ENCODE measurements at places on chromosomes 2 and 18.

DNA sequence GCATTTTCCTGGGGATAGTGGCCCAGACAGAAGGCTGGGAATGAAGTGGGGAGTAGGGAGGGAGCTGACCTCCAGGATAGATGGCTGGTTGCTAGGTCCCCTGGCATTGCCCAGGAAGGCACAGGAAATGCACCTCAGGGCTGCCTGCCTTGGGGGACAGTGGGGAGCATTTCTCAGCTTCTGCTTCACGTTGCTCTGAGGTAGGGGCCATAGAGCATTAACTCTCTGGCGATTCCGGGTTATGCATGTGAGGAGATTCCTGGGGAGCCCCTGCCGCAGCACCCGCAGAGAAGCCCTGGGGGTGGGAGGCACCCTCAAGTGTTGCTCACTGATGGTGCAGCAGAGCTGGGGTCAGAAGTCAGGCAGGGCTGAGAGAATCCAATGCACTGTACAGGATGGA is 256.5 kb downstream of the CYP26B1 start:
- DNase-seq, result no peak

GRCh38 chr2:11406958-11407381 is 59.0 kb downstream of the E2F6 start:
- no peak for DNase-seq

DNA sequence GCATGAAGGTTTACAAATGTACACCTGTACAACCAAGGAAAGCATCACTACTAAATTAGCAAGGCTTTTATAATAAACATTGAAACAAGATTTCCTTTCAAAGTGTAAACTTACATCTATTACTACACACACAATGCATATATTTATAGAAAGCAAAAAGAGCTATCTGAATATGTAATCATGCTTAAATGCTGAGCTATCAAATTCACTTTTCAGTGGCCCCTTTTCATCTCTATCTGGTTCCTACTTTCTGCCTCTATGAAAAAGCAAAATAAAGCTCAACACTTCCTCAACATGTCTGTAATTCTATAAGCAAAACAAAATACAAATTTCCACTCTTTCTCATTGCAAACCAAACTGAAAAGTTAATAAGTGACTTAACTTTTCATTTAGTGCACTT is 25.5 kb upstream of the SDC1 start:
- DNase-seq, result no peak

DNA sequence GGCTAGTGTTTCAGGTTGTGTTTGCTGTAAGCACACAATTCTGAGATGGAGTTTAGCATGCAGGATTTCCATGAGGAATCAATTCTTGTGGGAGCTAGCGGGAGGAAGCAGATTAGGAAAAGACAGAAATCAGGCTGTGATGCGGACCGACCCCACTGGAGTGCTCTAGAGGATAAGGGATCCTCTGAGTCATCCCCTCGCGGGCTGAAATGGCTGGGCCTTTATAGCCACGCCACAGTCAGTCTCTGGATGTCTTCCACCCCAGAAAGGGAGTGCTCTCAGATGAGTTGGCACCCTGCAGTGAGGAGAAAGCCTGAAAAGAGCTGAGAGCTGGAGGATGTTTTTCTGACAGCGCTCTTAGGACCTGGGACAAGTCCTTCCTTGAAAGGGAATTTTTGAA is 102.4 kb downstream of the GALNT3 start:
- no peak for DNase-seq

DNA sequence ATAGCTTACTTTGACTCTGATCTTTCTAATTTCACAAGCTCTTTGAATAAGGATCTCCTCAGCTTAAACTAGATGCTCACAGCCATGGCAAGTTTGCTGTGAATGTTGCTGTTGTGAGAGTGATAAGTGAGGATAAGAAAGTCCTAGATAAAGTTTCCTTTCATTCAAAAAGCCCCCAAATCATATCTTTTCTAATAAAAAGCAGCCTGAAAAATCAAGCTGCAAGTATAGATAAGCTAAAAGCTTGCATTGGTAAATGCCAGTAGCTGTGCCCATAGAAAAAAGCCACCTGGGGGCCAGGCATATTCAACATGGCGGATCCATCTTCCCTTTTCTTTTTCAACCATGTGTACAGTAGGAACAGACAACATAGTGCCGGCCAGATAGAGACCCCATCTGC is 4.3 kb downstream of the NLRC4 start:
- no peak for DNase-seq

GRCh38 chr2:9053534-9053931 is 50.0 kb upstream of the MBOAT2 start:
- no peak for DNase-seq

DNA sequence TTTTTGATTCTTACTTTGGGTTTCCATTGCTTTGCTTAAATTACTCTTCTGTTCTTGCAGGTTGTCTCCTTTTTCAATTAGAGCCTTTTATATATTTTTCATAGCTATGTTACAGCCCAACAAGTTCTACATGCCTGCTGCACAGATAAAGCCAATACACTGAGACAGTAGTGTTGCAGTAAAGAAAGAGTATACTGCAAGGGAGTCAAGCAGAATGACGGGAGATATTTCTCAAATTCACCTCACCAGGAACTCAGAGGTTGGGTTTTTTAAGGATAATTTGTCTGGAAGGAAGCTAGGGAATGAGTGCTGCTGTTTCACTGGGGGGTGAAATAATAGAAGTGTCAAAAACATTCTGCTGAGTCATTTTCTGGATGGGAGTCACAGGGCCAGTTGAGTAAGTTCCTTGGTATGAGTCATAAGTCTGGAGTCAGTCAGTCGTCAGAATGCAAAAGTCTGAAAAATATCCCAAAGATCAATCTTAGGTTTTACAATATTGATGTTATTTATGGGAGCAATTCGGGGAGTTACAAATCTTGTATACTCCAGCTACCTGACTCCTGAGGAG is 193.0 kb upstream of the RGPD4 start:
- no peak for DNase-seq

DNA sequence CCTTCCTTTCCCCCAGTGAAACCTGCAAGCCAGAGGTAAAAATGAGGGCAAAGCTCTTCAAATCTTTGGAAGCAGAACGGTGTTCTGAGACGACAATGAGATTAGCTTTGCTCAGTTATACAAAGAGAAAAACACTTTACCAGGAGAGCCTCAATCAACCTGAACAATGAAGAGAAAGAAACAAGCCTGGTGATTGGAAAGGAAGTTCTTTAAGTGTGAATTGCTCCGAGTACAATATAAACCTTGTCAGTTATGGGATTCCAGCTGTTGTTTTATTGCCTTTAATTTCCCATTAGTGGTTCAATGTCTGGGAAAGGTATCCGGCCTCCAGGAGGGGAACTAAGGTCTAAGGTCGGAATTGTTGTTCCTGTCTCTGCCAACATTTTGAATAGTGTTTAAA is 901.6 kb downstream of the EPHA4 start:
- no peak for DNase-seq

- DNase-seq, result no peak
These were observed 764.8 kb downstream of the RNF144A start for GRCh38 chr2:7681881-7682461.

DNA sequence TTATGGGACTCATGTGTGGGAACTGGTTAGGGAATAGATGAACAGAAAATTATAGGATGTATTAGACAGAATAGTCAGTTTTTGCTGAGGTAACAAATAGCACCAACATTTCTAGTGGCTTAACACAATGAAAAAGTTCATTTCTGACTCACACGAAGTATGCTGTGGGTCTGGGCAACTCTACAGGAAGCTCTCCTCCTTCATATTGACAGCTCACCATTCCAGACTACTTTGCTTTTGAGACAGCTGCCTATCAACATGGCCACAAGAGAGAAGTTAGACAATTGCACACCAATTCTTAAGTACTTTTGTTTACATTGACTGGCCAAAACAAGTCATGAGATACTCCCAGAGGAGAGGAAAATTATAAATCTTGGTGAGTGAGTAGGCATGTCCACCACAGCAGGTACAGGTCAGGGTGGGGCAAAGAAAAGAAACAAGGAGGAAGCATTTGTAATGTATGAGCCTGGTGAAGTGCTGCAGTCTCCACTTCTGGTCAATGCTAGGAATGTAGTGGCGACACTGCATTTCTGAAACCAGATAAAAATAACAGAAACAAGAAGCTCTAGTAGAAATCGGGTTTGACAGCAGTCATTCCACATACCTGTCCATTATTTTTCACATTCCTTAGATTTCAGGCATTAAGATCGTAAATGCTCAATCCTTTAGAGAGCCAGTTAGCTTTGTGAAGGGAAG is 141.6 kb downstream of the ICOS start:
- no peak for DNase-seq

GRCh38 chr2:74333175-74333574 is 10.0 kb downstream of the SLC4A5 start:
- DNase-seq, result no peak

GRCh38 chr2:144453486-144454158 is 66.3 kb downstream of the ZEB2 start:
- DNase-seq, result no peak

GRCh38 chr2:98944775-98945174 is 8.8 kb upstream of the CRACDL start:
- no peak for DNase-seq

DNA sequence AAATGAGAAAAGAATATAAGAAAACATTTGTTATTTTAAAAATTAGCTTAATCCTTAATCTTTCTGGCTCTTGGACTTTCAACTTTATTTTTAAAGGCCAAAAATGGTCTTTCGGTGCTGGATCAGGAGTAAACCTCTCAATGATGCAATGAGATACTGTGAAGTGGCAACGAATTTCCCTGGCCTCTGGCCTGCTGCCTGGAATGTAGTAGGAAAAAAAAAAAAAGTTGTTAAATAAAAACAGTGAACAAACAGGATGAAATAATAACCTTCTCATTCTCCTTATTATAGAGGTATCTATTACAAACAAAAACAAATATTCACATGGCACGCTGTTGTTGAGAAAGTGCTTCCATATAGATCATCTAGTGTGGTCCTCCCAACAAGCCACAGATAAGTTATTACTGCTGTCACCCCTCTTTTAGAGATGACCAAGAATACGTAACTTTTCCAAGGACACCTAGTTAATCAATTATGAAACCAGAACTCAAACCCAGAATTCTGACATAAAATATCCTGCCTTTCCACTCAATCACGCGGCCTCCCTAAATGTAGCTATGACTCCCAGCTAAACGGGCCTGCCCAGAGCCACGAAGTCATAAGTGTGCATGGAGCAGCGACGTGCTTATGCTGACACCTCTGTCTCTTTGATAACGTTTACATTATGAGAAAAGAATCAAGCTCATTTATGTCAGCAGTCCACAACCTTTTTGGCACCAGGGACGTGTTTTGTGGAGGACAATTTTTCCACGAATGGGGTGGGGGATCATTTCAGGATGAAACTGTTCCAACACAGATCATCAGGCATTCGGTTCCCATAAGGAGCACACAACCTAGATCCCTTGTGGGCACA is 170.9 kb downstream of the BCL2 start:
- DNase-seq, result no peak

DNA sequence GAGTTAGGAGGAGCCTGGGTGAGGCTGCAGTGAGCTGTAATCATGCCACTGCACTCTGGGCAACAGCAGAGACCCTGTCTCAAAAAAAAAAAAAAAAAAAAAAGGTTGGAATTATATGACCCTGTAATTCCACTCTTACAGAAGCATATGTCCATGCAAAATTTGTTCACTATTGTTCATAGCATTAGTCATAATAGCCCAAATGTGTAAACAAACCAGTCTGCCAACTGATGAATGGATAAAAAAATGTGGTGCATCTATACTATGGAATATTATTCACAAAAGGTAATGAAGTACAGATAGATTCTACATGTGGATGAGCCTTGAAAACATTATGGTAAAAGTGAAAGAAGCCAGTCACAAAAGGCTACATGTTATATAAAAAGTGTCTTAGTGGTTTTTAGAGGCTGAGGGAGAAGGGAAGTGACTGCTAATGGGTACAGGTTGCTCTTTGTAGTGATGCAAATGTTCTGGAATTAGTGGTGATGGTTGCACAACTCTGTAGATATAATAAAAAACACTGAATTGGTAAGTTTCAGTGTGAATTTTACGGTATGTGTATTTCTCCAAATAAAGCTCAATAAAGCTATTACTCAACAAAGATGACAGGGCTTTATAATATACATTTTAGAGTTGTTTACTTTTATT is 9.4 kb downstream of the COA5 start:
- no peak for DNase-seq

GRCh38 chr2:225112362-225113126 is 70.3 kb upstream of the DOCK10 start:
- no peak for DNase-seq

GRCh38 chr2:33484042-33484621 is 7.7 kb downstream of the RASGRP3 start:
- DNase-seq, result no peak

DNA sequence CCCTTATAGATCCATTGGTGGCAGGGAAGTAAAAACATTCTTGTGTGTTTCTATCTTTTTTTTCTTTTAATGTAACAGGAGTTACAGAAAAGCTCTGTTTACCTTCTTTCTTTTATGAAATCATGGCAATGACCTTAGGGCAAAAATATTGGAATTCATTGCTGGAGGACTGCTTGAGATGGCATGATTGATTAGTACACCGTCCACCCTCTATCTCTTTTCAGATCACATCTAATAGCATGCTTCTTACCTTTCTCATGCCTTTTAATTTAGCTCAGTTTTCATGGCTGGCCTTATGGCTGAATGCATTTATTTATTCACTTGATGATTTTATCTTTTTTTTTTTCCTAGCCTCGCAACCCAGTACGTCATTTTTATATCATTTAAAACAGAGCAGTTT is 177.6 kb upstream of the CDH20 start:
- no peak for DNase-seq

- no peak for DNase-seq
These were observed 57.2 kb downstream of the COBLL1 start for GRCh38 chr2:164784376-164784775.

- DNase-seq, result no peak
These were observed 14.3 kb downstream of the SLC25A52 start for GRCh38 chr18:31746396-31746795.

DNA sequence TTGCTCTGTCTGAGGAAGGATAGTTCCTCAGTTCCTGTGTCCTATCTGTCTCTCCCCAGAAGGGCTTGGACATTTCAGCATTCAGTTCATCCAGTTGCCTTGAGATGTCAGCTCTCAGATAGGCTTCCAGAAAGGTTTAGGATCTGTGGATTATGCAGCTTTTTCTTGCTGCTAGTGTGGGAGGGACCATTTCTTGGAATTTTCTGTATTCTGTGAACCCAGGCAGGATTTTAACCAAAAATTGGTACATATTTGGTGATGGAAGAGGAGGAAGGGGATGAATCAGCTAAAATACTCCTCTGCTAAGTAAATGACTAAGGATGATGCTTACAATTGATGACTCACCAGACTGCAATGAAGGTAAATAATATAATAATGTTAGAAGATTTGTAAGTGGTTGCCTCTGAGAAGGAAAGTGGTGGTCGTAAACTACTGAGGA is 58.6 kb upstream of the DOCK10 start:
- DNase-seq, result no peak

GRCh38 chr2:106970471-106971261 is 84.7 kb upstream of the ST6GAL2 start:
- no peak for DNase-seq

- no peak for DNase-seq
These were observed 41.3 kb downstream of the BCL2L11 start for GRCh38 chr2:111161971-111162370.

- DNase-seq, result no peak
These were observed 5.7 kb upstream of the DNER start for GRCh38 chr2:229719926-229720647.
